OCI-LY7 (cell line): ENCODE measurements at places on chromosomes 11 and 22.

GRCh38 chr22:22091400-22091878 lies 108.9 kb upstream of the TOP3B start:
- no peak for DNase-seq

DNA sequence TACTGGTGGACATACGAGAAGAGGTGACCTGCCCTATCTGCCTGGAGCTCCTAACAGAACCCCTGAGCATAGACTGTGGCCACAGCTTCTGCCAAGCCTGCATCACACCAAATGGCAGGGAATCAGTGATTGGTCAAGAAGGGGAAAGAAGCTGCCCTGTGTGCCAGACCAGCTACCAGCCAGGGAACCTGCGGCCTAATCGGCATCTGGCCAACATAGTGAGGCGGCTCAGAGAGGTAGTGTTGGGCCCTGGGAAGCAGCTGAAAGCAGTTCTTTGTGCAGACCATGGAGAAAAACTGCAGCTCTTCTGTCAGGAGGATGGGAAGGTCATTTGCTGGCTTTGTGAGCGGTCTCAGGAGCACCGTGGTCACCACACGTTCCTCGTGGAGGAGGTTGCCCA lies 6.9 kb downstream of the TRIM6 start:
- DNase-seq = no peak

DNA sequence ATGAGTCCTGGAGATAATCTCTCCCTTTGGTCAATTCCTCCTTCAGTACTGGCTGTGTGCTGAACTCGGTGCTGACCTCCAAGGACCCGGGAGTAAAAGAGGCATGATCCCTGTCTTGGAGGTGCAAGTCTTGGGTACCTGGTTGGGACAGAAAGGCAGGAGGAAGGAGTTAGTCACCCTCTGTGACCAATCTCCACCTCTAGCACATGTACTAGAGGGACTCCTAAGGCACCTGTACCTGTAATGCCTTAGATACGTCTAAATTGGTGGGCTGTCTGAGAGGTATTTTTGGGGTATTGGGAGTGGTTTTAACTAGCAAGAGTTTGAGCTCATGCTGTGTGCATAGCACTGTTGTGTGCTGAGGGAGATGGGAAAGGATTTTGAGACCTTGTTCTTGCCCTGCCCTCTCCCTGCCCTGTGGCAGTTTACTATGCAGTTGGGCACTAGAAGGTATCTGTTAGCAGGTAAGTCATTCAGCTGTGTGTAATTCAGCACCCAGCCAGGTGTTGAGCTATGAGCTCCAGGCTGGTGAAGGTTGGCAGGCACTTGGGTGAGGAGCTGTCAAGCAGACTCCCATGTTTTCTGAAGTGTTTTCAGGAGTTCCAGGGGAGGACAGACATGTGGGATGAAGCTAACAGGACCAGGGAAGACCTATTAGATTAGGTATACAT lies 2.5 kb downstream of the PANX1 start:
- no peak for DNase-seq

DNA sequence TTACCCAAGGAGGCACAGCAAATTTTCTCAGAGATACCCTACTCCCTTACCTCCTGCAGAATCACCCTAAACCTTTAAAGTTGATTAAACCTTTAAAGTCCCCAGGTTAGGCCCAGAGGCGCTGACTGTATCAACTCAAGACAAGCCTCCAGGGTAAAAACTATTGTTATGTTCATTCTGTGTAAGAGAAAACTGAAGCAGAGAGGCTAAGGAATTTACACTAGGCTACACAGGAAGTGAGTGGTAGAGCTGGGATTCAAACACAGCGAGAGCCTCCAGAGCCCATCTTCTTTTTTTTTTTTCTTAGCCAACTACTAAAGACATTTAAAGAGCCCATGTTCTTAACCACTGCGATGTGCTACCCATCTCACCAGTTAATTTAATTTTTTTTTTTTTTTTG lies 56.3 kb upstream of the GRK3 start:
- DNase-seq = no peak

- DNase-seq = no peak
These were observed 1122.3 kb downstream of the BRD1 start for GRCh38 chr22:48705159-48705916.

- peak; percentile 26 for DNase-seq
These were observed 4.0 kb downstream of the SAA1 start for GRCh38 chr11:18270102-18270501.

- DNase-seq = no peak
These were observed 2.8 kb downstream of the OR52A1 start for GRCh38 chr11:5151713-5152153.

GRCh38 chr22:29156507-29156906 lies 49.2 kb upstream of the EMID1 start:
- no peak for DNase-seq
